NB4 (cell line): ENCODE measurements at places on chromosomes 6 and 20.

DNA sequence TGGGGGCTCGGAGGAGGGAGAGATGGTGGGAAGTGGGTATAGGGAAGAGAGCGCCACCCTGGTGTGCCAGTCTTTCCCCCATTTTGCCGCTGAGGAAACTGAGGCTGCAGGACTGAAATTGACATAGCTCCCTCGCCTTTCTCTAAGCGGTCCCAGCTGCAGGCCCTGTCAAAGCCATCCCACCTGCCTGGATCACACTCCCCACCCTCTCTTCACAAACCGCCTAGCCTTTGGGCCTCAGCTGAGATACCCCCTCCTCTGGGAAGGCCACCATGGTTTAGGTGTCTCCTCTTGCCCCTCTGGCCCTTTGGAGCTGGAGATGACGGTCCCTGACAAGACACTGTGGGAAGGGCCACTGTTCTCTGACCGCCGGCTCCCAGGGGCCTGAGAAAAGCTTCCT, 16.9 kb downstream of the SRC start:
- DNase-seq: no peak

GRCh38 chr6:157795841-157796240, 27.2 kb upstream of the SNX9 start:
- no peak for DNase-seq

DNA sequence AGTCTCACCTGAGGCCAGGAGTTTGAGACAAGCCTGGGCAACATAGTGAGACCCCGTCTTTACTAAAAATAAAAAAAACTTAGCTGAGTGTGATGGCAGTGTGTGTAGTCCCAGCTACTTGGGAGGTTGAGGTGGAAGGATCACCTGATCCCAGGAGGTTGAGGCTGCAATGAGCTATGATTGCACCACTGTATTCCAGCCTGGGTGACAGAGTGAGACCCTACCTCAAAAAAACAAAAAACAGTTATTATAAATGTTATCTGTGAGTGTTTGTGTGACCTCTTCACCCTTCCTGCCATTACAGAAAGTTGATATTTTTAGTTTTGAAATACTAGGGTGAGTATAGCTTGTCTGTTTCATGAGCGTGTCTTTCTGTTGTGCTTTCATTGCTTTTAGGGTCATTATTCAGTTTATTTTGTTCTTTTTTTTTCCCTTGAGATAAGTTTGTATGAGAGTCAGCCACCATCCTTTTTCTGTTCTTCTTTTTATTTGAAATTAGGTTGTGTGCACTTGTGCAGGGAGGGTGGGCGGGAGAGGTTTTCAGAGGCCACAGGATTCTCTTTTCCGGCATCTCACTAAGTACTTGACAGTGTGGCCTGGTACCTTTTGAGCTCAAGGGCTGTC, 26.2 kb downstream of the CDYL start:
- DNase-seq: no peak

DNA sequence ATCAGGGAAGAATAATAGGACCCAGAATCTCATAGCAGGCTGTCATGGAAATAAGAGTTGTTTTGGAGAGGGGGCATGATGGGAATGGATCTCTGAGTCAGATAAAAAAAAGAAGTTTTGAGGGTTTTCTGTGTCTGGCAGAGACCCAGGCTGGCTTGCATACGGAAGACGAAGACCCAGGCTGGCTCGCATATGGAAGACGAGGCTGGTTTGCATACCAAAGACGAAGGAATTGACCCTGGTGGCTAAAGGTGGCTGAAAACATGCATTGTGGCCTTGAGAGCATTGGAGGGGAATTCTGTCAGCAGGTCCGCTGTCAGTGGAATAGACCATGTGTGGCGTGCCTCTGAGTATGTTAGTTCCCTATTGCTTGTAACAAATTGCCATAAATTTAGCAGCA, 335.1 kb downstream of the BTBD3 start:
- no peak for DNase-seq

DNA sequence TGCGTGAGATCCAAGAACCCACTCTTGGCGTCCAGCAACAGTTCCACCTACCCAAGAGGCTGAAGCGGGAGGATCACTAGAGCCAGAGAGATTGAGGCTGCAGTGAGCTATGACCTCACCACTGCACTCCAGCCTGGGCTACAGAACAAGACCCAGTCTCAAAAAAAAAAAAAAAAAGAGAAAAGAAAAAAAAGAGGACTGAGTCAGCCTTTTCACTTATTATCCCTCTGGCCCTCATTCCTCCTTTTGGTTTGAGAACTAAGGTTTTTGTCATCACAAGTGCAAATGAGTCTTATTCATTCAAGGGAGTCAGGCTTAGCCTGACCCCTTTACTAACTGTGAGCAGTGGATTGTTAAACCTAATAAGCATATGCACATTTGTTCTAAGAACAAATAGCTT, 37.9 kb upstream of the JARID2 start:
- no peak for DNase-seq

DNA sequence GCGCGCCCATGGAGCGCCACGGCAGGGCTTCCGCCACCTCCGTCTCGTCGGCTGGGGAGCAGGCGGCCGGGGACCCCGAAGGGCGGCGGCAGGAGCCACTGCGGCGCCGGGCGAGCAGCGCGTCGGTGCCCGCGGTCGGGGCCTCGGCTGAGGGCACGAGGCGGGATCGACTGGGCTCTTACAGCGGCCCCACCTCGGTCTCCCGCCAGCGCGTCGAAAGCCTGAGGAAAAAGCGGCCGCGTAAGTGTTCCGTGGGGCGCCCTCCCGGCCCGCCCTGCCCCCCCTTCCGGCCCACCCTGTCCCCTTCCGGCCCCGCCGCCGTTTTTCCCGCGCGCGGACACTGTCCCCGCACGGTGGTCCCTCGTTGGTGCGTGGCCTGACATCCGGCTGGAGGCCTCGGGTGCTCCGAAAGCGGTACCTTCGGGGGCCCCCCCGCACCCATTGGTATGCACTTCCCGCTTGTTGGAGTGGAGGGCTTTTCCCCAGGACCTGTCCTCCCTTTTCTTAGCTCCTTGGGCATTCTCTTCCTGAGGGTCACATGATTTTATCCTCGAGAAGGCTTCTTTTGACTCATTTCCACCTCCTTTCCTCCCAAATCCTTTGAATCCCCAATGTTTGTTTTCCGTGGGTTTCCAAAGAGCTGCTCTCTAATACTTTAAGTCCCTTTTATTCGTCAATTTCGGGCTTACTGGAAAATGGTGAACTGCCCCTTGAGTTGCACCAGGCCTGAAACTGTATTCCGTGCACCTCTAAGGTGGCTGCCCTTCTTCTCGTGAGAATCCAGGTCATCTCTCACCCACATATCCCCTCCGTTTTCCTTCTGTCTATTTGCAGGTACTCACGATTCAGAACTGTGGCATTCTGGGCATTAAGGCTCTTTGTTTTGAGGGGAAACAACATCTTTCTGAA, 556 bp downstream of the PANK2 start:
- DNase-seq: peak; percentile 68

DNA sequence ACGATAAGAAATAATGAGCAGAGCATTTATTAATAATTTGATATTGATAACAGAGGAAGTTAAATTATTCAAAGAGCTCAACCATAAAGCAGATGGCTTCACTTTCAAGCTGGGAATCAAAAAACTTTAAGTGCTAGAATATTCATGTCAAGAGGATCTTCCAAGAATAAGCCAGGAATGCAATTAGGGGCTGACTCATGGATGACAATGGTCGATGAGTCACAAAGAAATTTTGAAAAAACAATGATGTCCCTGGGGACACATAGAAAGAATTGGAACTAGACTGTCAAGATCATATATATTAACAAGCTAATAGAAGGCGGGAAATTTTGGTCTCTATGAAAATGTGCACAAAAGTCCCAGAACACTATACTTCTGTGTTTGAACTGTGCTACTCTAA, 304.1 kb downstream of the LAMA2 start:
- peak; percentile 32 for DNase-seq

GRCh38 chr6:144214029-144214428, 63.7 kb downstream of the STX11 start:
- no peak for DNase-seq

DNA sequence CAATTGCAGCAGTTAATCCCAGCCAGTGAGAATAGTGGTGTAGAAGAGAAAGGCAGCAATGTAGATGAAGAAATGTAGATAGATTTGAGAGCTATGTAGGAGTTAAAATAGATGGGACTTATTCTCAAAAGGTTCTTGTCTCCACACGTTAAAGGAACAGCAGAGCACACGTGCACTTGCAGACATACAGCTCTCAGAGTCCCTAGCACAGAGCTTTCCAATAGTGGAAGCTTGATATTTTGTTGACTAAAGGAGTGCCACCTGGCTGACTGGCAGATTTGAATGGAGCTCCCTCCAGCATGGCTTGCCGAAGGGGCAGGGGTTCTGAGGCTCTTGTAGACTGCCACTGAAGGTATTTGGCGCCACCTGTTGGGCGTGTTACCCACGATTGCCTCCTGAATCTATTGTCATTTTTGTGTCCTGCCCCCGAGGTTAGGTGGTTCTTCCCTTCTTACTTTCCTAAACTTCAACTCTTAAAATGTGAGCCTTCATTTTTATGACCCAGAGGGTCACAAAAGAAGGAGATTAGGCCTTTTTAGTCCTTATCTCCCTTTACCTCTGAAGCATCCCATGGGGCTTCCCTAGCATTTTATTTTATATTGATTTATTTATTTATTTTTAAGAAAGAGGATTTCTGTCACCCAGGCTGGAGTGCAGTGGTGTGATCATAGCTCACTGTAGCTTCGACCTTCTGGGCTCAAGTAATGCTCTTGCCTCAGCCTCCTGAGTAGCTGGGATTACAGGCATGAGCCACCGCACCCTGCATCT, 16.4 kb downstream of the BRD2 start:
- peak; percentile 91 for DNase-seq

DNA sequence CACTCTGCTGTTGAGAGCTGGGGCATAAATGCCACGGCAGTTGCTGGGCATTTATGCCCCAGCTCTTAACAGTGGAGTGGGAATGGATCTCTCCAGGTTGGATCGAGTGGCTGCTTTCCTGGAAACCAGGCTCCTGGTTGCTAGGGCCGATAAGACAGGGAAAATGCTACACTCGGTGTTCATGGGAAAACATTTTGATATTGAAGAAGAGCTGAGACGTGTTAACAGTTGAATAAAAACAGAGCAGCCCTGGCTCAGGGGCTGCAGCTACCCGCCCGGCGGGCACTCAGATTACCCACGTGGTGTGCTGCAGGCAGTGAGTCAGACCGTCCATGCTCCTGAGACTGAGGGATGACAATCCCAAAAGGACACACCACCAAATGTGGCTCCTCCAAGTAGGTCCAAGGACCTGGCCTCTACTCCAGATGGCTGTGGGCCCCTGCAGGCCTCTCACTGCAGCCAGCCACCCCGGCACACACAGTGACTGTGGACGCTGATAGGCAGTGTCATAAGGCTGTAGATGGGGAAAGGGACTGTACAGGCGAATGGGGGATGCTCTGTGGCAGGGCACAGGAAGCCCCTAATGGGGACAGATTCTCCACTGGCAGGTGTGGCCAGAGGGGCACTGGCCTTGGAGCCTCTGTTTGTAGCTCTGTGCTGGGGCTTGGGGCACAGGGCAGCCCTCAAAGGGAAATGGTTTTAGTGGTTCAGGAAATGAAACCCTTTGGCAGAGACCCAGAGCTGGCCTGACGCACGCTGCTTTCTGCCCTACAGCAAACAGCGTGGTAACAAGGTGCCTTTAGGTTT, 237.8 kb downstream of the LY86 start:
- DNase-seq: peak; percentile 79

GRCh38 chr6:152716322-152716721, 18.6 kb downstream of the MYCT1 start:
- no peak for DNase-seq

DNA sequence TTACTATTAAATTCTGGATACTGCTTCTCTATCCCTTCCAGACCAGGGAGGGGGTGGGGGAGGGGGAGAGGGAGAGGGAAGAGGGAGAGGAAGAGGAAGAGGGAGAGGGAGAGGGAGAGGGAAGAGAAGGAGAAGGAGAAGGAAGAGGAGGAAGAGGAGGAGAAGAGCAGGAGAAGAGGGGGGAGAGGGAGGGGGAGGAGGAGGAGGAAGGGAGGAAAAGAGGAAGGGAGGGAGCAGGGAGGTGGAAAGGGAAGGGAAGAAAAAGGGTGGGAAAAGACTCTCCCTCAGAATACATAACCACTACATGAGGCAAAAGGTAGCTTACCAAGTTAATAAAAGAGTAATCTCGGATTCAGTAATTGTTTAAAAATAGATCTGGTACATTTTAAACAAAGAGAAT, 46.0 kb downstream of the FAM184A start:
- DNase-seq: no peak

GRCh38 chr6:33962246-33963027, 158.6 kb upstream of the MLN start:
- DNase-seq: no peak

DNA sequence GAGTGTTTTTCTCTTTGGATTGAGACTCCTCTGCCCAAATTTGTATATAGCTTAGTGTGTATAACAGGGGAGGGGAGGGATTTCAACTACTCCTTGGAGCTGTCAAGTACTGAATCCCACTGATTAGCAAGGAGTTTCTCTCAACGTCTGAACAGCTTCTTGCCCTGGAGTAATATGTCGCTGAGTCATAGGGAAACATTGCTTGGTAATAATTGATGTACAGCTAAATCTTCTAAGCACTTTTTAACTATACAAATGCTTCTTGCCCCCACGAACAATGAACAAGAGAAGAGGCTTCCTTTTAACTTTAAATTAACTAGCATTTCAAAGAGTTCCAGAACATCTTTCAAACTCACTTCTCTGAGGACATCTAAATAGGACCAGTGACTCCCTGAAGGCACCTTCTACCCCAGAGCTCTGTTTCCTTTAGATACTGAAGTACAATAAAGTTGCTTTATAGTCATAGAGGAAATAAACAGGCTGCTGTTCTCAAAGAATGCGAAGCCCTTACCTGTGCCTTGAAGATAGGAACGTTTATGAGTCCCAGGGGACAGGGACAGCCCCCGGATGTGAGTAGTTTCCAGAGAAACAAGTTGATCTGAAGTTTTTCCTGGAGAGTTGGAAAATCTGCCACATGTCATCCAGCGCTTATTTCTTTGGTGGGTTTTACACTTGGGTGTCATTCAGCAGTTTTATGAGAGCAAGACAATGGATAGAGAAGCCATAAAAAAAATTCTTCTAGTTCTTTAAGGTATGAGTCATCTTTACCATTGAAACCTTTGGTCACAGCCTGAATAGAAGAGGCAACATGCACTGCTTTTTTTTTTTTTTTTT, 462.5 kb upstream of the BTBD3 start:
- no peak for DNase-seq

GRCh38 chr6:90098627-90099026, 198.0 kb downstream of the BACH2 start:
- DNase-seq: no peak

DNA sequence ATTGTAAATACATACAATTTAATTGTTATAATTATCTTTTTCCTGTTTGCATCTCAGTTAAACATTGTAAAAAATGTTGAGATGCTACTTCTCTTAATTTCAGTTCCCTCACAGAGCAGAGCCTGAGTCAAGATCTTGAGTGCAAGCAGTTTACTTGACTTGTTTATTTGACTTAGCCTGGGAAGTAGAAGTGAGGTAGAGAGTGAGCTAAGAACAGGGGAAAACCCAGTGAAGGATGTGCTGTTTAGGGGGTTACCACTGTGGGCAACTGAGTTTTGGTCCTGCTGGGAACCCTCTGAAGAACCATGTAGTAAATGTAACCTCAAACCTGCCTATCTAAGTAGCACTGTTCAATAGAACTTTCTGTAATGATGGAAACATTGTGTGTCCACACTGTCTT, 495.2 kb upstream of the FLRT3 start:
- DNase-seq: no peak

GRCh38 chr6:36682328-36683144, 4.0 kb downstream of the CDKN1A start:
- DNase-seq: peak; percentile 49
